ENCODE measurements at places on chromosomes 6 and 20.

GRCh38 chr20:13765299-13765698, 19.4 kb downstream of the ESF1 start:
- DNase-seq: no peak

DNA sequence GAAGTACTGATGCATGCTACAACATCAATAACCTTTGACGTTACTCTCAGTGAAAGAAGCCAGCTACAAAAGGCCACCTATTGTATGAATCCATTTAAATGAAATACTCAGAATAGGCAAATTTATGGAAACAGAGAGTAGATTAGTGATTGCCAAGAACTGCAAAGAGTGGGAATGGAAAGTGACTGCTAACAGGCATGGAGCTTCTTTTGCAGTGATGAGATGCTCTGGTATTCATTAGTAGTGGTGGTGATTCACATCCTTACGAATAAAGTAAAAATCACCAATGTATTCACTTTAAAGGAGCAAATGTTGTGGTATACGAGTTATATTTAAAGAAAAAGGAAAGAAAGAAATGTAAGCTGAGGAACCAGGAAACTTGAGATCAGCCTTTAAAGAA, 126.8 kb upstream of the SAMD5 start:
- DNase-seq: peak; percentile 82

GRCh38 chr6:135162678-135163439, 18.2 kb upstream of the MYB start:
- no peak for DNase-seq

DNA sequence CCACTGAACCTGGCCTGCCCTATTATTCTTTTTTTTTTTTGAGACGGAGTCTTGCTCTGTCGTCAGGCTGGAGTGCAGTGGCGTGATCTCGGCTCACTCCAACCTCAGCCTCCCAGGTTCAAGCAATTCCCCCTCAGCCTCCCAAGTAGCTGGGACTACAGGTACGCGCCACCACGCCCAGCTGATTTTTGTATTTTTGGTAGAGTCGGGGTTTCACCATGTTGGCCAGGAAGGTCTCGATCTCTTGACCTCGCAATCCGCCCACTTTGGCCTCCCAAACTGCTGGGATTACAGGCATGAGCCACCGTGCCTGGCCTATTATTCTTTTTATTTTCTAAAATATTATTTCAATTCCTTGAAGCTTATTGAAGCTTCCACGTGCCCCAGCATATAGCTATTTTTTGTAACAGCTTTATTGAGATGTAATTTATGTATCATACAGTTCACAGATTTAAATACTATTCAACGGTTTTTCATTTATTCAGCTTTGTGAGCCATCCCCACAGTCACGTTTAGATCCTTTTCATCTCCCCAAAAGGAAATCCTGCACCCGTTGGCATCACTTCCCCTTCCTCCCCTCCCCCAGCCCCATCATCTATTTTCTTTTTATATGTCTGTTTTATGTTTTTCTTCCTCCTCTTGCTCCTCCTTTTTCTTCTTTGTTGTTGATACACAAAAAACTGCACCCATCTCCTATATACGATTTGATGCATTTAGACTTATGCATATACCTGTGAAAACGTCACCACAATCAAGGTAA, 13.5 kb upstream of the MDFI start:
- DNase-seq: no peak

DNA sequence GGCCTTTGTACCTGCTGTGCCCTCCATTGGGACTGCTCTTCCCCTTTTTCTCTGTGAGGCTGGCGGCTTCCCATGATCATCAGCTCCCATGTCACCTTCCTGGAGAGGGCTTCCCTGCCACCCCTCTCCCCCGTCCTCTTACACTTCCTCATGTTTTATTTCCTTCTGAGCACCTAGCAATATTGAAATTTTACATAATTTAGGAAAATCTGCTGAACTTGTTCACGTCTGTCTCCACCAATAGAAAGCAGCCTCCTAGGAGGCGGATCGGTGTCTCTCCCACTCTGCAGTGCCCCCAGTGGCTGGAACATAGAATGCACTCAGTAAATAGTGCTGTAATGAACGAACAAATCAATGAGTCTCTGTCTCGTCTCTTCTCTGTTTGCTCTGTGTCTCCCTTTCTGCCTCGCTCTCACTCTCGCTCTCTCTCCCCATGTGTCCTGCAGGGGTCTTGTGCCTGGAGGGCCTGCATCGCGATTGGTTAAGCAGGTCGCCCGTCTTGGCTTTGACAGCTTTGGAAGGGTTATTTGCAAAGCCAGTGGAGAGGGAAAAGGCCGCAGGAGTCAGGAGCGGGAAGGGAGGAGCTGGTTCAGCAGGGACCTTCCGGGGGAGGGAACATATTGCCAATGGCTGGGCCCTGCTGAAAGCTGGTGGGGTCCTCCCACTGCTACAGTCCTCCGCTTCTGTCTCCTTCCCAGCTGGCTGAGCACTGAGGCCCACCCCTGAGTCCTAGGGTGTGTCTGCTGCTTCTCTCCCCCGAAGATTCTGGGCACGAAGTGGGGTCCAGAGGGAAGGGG, 12.1 kb upstream of the OCSTAMP start:
- peak; percentile 52 for DNase-seq

DNA sequence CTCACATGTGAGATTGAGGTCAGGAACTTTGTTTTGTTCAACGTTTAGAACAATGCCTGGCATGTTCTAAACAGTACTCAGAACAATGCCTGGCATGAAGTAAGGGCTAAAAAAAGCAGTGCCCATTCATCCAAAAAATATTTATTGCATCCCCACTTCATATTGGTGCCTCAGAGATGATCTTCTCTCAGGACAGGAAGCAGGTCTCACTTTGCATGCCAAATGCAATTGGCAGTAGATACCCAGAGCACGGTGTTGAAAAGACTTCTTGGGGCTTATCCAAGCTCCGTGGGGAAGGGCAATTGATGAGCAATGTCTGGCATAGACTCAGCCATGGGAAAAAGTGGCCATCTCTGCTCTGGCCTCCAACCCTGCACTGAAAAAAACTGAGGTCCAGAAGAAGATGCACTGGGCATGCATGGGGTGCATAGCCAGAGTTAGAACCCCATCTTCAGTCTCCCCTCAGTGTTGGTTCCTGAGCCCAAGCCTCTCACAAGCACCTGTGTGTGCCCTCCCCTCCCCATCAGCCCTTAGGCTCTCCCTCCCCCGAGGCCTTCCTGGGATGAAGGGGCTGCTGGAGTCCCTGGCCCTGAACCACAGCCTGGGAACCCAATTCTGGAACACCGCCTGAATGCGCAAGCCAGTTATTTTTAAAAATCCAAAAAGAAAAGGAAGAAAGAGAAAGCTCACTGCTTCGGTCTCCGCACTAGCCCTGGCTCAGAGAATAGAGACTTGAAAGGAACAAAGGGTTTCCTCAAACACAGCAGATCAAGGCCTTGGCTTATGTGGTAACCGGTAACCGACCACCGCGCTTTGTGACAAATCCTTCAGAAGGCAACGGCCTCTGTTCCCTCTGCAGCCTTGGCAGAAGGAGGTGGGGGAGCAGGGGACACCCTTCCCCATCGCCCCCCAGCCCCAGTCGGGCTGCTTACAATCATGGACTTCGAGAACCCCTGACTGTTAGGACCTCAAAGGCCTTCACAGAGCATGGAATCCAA, 78.5 kb upstream of the SIRPA start:
- peak; percentile 68 for DNase-seq

- peak; percentile 41 for DNase-seq
These were observed 8.5 kb downstream of the JARID2 start for GRCh38 chr6:15254070-15254975.

GRCh38 chr20:61460261-61461052, 208.4 kb downstream of the CDH4 start:
- no peak for DNase-seq

GRCh38 chr6:34531580-34532201, 24.4 kb downstream of the SPDEF start:
- peak; percentile 65 for DNase-seq

DNA sequence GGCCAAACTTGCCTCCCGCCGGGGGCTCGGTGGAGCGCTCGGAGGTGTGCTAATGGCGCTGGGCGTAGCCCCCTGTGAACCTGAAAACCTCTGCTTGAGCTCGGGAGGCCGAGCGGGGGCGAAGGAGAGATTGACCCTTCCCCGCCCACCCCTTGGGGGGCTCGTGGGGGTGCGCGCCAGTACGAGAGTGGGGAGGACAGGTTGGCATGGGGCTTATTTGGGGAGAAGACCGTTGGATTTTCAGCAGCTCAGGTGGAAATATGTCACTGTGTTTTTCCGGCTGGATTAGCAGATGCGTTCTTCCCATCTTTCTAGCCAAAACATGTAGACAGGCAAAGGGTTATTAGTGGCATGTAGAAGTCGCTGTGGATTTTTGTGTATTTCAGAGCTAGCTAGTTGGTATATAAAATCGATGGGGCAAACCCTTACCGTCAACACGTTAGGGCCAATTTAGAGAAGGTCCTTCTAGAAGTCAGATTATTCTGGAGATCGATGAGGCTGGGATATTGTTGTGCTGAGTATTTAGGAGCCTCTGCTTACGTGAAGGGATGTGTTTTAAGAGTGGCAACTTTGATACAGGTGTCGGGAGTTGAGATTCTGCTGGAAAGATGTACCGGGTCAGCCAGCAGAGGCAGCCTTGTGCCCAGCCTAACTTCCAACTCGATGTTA, 525 bp downstream of the NCOA7 start:
- DNase-seq: peak; percentile 43

- DNase-seq: no peak
These were observed 117.3 kb upstream of the ARMC2 start for GRCh38 chr6:108730635-108731515.

- DNase-seq: peak; percentile 75
These were observed 501.5 kb upstream of the FLRT3 start for GRCh38 chr20:14838663-14839628.

DNA sequence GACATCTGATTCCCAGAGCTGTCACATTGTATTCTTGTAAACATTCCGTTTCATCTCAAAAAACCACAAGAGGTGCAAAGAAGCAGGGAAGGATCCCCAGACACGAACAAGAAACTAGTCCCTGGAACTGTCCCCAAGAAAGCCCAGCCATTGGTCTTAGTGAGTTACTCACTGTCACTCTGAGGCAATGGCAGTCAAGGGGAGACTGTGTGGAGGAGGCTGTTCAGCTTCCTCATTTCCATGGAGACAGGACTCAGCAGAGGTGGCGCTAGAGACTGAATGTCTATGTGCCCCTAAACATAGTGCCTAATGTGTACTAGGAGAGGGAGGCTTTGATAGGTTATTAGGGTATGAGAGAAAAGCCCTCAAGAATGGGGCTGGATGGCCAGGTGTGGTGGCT, 11.1 kb downstream of the ULBP1 start:
- no peak for DNase-seq

DNA sequence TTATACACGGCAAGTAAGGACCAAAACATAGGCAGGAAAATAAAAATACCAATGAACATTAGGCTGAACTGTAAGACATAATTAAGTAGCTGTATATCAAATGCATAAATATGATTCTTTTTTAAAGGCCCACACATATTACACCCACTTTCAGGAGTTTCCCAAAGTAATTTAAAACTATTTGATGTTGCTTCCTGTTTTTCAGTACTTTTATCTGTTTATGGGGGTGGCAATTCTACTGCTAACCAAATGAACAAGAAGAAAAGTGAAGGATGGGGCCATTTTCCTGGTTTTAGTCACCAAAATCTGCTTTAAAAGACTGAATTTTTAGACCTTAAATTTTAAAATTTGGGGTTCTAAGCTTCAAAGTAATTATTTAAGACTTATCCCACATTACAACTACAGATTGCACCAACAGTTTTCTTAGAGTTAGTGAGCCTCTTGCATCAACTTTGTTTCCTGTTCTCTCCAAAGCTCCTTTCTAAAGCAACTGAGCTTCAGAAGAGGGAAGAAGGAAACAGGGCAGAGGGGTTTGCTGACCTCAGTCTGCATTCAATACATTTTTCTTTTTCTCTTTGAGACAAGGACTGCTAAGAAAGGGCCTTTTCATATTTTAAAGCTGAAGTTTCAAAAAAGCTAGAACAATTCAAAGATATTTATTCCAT, 191.0 kb downstream of the BACH2 start:
- DNase-seq: no peak

DNA sequence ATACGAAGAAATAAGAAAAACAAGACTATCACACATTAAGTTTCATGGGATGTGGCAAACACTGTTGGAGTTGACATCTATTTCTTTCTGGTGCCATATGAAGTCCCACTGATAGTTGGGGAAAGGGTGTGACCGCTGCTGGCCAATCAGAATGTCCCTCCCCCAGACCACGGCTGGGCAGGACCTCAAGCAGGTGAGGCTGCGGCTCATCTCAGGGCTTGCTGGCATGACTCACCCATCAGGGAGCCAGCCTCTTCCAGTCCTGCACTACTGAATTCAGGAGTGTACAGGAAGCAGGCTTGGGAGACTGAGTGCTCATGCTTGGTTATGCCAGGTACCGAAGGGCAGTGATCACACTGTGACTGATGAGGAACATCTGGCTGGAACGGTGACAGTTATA, 18.9 kb downstream of the PREP start:
- DNase-seq: no peak

DNA sequence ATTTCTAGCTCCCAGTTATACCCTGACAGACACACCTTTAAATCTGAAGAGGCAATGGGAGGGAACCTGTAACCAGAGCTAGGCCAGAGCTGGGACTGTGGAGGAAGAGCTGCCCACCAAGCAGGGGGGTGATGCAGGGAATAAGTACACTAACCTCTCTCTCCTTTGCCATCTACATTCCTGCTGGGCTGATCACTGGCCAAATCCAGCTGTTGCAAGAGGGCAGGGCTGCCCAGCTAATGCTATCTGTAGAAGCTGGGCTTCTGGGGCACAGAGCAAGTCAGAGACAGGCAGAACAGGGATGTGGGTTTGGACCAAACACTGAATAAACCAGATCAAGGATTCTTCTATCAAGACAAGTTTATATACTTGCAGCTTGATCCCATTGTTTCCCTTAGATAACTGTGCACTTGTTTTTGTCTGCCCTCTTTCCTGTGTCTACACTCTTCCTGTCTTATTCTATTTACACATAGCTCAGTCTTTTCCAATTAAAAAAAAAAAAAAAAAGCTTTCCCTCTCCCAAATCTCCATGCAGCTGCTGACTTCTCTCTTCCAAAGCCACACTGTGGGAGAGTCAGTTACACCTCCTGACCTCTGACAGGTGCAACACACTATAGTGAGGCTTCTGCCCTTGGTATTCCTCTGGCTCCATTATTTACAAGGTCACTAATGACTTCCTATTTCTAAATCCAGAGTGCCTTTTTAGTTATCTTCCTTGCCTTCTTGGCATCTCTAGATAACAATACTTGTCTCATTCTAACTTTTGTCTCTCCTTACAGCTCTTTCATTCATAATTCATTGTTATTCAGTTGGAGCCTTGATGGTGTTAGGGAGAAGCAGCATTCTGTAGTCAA, 43.7 kb downstream of the TRIM38 start:
- DNase-seq: no peak

DNA sequence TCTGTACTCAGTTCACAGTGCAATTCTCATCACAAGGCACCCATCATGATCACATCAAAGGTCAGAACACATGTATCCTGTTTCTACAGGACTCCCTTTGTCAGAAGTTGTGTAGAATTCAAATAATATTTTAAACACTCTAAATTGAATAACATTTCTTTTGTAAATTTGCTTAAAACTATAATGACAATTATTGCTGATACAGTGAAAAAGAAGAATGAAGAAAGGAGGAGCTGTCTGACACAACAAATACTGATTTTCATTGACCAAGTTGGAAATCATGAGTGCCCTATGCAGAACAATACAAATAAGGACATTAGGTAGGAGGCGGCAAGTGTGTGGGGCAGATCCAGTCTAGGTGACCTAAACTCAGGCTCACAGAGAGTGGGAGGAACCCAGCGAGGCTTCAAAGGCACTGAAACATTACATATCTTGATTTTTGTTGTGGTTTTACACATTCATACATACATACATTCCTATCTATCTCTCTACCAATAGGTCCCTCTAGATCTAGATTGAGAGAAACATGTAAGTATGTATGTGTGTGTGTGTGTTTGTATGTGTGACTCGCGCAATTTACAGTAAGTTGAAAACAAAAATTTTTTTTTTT, 79.2 kb upstream of the SLC2A12 start:
- DNase-seq: no peak
